ENCODE measurements at places on chromosomes 1 and 21.

DNA sequence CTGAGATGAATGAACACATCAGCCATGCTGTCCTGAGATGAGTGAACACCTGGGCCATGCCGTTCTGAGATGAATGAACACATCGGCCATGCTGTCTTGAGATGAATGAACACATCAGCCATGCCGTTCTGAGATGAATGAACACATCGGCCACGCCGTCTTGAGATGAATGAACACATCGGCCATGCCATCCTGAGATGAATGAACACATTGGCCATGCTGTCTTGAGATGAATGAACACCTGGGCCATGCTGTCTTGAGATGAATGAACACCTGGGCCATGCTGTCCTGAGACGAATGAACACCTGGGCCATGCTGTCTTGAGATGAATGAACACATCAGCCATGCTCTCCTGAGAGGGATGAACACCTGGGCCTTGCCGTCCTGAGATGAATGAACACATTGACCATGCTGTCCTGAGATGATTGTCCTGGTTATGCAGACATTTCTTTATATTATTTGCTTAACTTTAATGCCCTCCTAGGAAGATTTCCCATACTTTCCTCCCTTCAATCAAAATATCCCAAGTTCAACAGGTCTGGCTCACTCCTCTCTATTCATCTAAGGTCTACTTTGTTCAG lies 48.6 kb upstream of the COL6A1 start:
- DNase-seq, result no peak

DNA sequence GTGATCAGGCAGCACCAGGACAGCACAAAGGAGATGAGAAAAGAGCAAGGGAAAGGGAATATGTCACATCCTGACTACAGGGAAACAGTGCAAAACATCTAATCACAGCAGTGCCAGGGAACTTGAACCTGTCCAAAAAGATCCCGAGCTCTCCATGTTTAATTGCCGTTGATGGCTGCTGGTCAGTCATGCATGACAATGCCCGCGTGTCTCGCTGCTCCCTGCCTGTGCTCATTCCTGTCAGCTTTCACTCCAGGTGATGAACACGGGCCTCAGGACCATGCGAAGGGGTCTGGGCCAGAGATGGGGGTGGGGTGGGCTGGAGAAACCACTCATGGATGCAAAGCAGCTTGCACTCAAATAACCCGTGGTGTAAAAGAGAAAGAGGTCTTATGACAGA lies 287.0 kb downstream of the GPATCH2 start:
- no peak for DNase-seq

GRCh38 chr1:217322834-217323233 lies 308.1 kb downstream of the GPATCH2 start:
- DNase-seq, result no peak

DNA sequence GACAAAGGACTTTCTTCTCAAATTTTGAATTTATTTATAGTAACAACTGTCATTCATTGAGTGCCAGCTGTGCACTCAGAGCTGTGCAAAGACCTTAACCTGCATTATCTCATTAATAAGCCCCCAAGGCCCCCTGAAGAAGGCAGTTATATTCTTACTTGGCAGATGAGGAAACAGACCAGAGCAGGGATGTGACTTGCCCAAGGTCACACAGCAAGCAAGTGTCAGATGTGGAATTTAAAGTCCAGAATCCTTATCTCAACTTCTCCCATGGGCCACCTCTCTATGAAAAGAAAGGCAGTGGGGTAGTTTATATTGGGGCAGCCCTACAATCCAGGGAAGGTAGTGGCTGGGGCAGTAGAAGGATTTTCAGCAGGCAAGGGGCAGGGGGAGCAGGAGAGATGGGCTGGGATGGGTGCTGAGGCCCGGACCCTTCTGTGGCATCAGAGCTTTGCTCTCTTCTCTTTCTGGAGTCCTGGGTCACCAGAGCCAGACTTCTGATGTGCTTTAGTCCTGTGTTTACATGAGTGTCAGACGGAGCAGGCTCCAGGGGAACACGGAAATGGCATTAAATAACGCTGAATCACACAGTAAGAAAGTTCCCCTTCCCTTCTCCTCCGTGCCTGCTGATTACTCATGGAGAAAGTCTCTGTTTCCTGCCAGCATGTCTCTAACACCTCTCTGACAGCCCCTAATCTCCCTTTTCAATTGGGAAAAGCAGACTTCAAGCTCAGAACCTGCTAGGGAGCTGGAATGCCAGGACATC lies 39.5 kb downstream of the EPHB2 start:
- DNase-seq, result no peak

DNA sequence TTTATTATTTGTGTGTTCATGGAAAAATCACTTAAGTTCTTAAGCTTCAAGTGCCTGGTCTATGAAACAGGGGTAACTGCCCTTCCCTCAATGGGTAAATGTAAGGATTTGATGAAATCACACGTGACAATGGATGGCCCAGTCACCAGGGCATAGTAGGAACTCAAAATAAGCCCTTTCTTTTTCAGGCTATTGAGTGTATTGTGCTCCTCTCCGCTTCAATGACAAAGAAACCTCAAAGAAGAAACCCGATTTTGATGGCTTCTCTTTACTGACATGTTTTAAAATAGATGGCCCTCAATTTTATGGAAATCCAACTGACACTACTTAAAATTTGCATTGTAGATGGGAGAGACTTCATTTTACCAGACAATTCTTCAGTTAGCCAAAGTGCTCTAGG lies 543.5 kb downstream of the OMA1 start:
- no peak for DNase-seq

DNA sequence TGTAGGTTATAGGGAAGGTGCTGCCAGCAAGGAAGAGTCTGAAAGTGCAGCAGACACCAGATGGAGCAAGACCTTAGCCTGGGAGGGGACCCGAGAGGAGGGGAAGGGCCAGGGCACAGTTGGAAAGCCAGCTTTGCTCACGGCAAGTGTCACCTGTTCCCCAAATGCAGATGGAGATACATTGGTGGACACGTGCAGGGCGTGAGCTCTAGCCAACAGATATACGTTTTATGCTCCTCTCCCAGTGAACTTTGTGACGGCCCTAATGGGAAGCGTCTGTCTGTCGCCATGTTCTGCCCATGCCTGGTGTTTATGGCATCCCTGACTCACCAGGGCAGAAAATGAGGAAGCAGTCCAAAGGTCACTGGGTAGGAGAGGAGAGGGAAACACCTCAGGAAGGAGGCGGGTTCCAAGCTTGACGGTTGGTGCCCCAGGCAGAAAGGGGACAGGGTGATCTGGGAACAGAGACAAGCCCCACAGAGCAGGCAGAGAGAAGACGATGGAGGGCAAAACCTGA lies 7.6 kb downstream of the GPA33 start:
- no peak for DNase-seq

Data from amygdala (tissue), 56 donors.